ENCODE measurements at places on chromosomes 2 and 18. TPM values are rescaled to one million over a fixed set of nuclear protein-coding genes. Genes with fewer than 3 reads are reported as not detected.

Gene CD8B2
- total RNA-seq: not detected

Gene SIX3
- 0.90 TPM for total RNA-seq

GRCh38 chr18:10202845-10203321, 251.6 kb upstream of the APCDD1 start:
- no peak overlapping the region for H3K27ac ChIP-seq
- no peaks in the 10 kb centered on the region for H3K4me1 ChIP-seq
- H3K4me3 ChIP-seq: no peak overlapping the region
- no peaks in the 10 kb centered on the region for H3K27me3 ChIP-seq
- DNase-seq: no peak

Gene ABCG8
- not detected for total RNA-seq

Gene GTF2A1L
- 9.9 TPM for total RNA-seq

- H3K27me3 ChIP-seq: no peaks in the 10 kb centered on the region
- H3K36me3 ChIP-seq: no peaks in the 10 kb centered on the region
- no peak for DNase-seq
- H3K27ac ChIP-seq: no peak overlapping the region
- no peak overlapping the region for H3K4me3 ChIP-seq
These were observed 200.7 kb upstream of the SMAD7 start for GRCh38 chr18:49151482-49151881.

DNA sequence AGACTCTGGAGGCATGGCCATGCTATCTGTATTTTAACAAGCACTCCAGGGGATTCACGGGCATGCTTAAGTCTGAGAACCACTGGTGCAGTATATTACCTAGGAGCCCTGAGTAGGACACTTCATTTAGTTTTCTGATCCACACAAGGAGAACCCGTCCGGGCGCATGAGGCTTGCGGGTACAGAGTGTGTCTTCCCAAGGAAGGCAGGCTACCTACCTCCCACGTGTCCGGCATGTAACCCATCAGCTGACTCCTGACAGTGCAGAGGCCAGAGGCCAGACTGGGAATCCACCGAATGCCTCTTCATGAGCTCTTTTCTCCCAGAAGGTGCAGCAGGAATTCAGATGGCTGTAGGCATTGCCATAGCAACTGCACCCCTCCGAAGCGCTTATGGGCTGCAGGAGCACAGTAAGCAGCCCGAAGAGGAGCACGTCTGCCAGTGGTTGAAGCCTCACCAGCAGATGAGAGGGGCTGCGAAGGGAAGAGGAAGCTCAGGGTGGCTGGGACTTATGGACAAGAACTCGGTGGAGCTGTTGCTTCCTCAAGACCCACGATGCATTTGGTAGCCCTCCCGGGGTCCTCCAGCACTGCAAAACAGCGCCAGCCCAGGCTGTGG, 33.8 kb upstream of the DNMT3A start:
- H3K27me3 ChIP-seq: no peaks in the 10 kb centered on the region
- no peaks in the 10 kb centered on the region for H3K36me3 ChIP-seq
- no peak overlapping the region for H3K4me3 ChIP-seq
- H3K4me1 ChIP-seq: peaks cover 17% of the 10 kb centered on the region
- DNase-seq: no peak

- H3K27ac ChIP-seq: no peak overlapping the region
- H3K27me3 ChIP-seq: no peaks in the 10 kb centered on the region
- no peaks in the 10 kb centered on the region for H3K36me3 ChIP-seq
- H3K4me3 ChIP-seq: no peak overlapping the region
These were observed 43.1 kb downstream of the HPCAL1 start for GRCh38 chr2:10345813-10346212.

DNA sequence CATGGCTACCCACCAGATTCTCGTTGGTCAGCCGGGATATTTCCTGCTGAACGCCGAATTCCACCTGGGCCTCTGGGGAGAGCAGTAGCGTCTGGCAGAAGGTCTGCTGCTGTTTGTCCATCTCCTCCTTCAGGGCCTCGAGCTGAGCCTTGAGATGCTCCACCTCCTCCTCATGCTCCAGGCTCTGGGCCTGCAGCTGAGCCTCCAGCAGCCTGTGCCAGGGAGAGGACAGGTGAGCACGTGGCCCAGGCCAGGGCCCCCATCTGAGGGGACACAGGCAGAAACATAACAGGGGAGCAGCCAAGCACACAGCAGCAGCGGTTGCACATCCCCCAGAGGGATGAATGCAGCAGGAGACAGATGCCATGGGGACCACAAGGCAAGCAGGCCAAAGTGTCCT, 40.1 kb upstream of the ACAA2 start:
- no peak for DNase-seq
- H3K4me1 ChIP-seq: no peaks in the 10 kb centered on the region
- no peak overlapping the region for H3K27ac ChIP-seq
- H3K4me3 ChIP-seq: no peak overlapping the region

DNA sequence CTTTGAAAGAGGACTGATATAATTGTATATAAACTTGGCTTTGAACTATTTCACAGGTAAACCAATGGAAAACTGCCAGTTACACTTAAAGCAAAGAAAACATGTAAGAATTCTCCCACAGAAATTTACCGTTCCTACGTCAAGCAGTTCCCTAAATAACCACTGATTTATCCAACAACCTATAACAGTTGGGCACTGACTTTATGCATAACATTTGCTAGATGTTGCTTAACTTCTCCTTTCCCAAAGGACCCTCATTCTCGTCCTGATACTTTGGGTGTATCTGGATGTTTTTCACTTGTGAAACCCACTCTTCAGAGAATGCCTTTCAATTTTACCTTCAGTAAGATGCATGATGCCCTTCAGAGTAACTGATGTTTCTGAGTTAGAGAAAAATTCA, 43.8 kb downstream of the STAT1 start:
- no peak overlapping the region for H3K4me3 ChIP-seq
- H3K27me3 ChIP-seq: no peaks in the 10 kb centered on the region
- no peaks in the 10 kb centered on the region for H3K36me3 ChIP-seq
- H3K27ac ChIP-seq: no peak overlapping the region
- H3K4me1 ChIP-seq: peaks cover 7% of the 10 kb centered on the region

DNA sequence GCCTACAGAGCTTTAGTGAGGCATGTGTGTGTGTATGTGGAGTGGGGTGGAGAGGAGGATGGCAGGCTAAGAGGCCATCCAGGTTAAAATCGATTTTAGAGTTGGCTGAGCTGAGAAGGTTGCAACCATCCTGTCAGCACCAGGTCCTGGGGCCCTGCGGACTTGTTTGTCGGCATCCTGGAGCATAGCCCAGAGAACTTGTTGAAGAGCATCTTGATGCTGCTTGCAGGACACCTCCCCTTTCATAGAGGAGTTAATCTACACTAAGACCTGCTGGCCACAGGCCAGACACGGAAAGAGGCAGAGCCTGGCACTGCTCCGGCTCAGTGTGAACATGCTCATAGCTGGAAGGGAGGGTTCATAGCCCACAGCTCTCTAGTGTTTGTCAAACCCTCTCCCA, 72.1 kb upstream of the RGPD5 start:
- no peaks in the 10 kb centered on the region for H3K4me1 ChIP-seq
- H3K27me3 ChIP-seq: no peaks in the 10 kb centered on the region
- no peaks in the 10 kb centered on the region for H3K36me3 ChIP-seq

GRCh38 chr2:14684516-14684915, 52.0 kb downstream of the LRATD1 start:
- H3K27me3 ChIP-seq: no peaks in the 10 kb centered on the region
- H3K36me3 ChIP-seq: no peaks in the 10 kb centered on the region
- H3K4me1 ChIP-seq: peaks cover under 1% of the 10 kb centered on the region
- H3K27ac ChIP-seq: no peak overlapping the region
- no peak overlapping the region for H3K4me3 ChIP-seq
- no peak for DNase-seq

DNA sequence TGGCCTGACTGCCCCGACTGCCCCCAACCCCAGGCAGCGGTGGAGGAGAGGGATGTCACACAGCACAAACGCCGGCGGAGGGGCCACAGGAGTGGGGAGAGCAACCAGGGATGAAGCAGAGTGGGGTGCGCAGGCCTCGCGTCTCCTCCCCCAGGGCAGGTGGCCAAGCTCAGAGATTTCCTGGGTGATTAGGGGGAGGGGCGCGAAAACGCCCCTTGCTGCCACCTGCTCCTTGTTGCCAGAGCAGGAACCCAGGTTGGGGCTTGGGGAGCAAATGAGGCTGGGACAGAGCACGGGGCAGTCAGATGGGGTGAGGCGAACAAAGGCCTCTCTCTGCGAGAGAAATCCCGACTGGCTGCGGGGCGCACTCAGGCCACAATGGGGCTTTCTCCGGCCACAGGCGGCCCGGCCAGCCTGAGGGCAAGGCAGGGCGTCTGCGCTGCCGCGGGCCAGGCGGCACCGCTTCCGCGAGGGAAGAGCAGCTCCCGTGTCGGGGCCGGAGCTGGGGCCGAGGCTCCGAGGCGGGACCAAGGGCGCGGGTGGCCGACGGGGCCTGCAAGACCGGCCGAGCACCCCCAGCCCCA, 11.5 kb downstream of the TEX44 start:
- H3K36me3 ChIP-seq: no peaks in the 10 kb centered on the region
- H3K4me3 ChIP-seq: peak overlapping the region; percentile 54
- H3K27ac ChIP-seq: peak overlapping the region; percentile 98

DNA sequence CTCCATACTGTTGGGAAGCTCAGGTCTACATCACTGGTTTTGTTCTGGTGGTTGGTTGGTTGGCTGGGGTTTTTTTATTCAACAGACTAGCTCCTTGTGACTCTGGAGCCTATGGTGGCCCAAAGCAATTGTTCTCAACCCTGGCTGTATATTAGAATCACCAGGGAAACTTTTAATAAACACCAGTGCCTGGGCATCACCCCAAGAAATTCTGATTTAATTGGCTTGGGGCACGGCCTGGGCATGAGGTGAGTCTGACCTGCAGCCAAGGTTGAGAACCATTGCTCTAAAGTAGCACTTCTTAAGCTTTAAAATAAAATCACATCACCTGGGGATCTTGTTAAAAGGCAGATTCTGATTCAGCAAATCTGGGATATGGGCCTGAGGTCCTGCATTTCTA, 184.1 kb downstream of the C1D start:
- no peaks in the 10 kb centered on the region for H3K36me3 ChIP-seq
- H3K4me3 ChIP-seq: no peak overlapping the region
- DNase-seq: no peak
- no peak overlapping the region for H3K27ac ChIP-seq
- no peaks in the 10 kb centered on the region for H3K4me1 ChIP-seq

Gene DQX1
- not detected for total RNA-seq

DNA sequence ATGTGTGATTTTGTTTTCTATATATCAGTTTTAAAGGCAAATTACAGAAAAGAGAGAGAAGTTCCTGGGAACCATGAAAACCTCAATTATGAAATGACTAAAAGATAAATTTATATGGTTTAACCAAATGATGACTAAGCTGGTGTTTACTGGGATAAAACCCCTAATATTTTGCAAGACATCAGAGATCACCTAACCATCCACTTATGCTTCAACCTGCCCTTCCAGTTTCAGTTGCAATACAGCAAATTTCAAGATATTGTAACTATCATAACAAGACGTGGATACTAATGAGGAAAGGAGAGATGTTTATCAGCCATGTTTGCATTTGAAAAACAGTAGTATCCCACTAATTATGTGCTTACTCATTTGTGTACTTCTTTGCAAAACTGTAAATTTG, 108.2 kb downstream of the GAREM1 start:
- H3K36me3 ChIP-seq: no peaks in the 10 kb centered on the region
- no peak overlapping the region for H3K27ac ChIP-seq
- DNase-seq: no peak
- H3K4me3 ChIP-seq: no peak overlapping the region

- DNase-seq: no peak
- no peak overlapping the region for H3K4me3 ChIP-seq
- no peak overlapping the region for H3K27ac ChIP-seq
- no peaks in the 10 kb centered on the region for H3K36me3 ChIP-seq
- no peaks in the 10 kb centered on the region for H3K27me3 ChIP-seq
These were observed 1042.0 kb downstream of the DPP10 start for GRCh38 chr2:115484486-115484885.

Gene CKAP2L
- not detected for total RNA-seq

GRCh38 chr2:194545978-194546377, 1111.0 kb upstream of the SLC39A10 start:
- H3K36me3 ChIP-seq: no peaks in the 10 kb centered on the region
- H3K4me3 ChIP-seq: no peak overlapping the region
- no peak for DNase-seq
- no peak overlapping the region for H3K27ac ChIP-seq

GRCh38 chr2:184596819-184597411, 1.4 kb upstream of the ZNF804A start:
- no peaks in the 10 kb centered on the region for H3K4me1 ChIP-seq
- no peaks in the 10 kb centered on the region for H3K36me3 ChIP-seq
- no peak for DNase-seq
- H3K4me3 ChIP-seq: peak overlapping the region; percentile 57

Gene PFN4
- 0.39 TPM for total RNA-seq

- H3K36me3 ChIP-seq: no peaks in the 10 kb centered on the region
- H3K27me3 ChIP-seq: no peaks in the 10 kb centered on the region
- H3K4me3 ChIP-seq: no peak overlapping the region
- H3K27ac ChIP-seq: no peak overlapping the region
- no peak for DNase-seq
These were observed 266.2 kb downstream of the TMX3 start for GRCh38 chr18:68448736-68449135.
